NCI-H1417 treated with DMSO at 0.1 percent for 48 hours (cell line): ENCODE measurements at places on chromosomes 2 and 18.
A peak's percentile ranks its signal among the peaks of the same experiment; 100 is the strongest.

DNA sequence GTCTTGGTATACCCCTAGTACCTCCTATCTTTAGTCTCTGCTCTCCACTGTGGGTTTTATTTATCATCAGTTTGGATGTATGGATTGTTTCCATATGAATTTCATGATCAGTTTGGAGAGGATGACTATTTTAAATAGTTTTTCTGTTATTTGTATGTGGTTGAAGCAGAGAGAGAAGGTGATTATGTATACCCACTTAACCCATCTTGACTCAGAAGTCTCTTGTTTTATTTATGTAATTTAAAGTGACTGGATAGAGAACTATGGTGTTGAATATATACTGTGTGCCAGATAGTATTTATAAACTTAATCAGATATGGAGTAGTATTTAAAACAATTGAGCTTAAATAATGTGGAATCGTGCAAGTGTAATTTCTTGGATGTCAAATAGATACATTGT, 39.9 kb downstream of the SMAD4 start:
- DNase-seq, result no peak

- DNase-seq, result no peak
Measured at GRCh38 chr2:241769819-241770184, 6.8 kb upstream of the GAL3ST2 start.

DNA sequence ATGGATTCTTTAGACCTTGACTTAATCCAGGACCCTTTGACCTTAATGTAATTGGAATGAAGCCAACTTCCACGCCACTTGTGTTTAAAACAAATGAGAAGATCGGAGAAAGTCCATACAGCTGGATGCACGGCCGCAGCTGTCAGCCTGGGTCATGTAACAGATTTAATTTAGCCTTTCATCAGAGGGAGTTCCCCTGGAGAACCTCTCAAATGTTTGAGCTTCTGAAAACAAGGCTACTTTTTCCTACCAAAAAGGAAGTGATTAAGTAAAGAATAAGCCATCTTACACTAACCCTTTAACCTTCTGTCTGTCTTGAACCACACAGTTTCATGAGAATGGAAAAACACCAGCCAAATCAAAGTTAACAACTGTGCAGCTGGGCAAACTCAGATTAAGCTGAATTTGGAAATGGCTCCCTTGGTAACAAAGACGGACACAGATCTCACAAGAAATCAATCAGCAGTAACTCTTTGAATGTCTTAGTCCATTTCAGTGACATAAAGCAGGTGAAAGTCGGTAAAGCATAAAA, 103.6 kb downstream of the DOCK10 start:
- no peak for DNase-seq

GRCh38 chr2:62475172-62476011, 30.6 kb downstream of the TMEM17 start:
- no peak for DNase-seq

DNA sequence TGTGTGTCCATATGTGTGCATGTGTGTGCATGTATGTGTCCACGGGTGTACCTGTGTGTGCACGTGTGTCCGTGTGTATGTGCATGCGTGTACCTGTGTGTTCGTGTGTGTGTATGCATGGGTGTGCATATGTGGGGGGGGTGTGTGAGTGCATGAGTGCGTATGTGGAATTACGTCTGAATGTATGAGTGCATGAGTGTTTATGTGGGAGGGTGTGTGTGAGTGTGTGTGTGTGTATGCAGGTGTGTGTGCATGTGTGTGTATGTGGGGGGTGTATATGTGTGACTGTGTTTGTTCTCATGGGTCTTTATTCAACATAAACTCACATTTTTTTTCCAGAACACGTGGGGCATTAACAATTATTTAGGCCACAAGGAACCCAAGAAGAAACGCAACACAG, 208.4 kb downstream of the SNTG2 start:
- no peak for DNase-seq

GRCh38 chr2:35298493-35298892, 1057.1 kb upstream of the CRIM1 start:
- DNase-seq, result no peak

DNA sequence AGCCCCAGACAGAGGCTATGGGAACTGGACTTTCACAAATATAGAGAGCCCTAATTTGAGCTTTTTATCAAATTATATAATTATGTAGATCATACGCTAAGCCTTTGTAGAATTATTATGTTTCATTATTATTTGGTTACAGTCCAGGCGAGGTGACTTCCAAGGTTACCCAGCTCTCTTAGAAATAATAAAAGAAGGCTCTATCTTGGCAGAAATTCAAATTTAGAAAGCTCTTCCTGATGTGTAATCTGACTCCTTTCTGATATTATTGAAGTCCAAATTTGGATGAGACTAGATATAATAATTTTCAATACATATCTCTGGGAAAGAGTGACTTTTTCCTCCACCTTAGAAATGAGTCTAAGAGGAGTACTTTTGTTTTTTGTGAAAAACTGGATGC, 4.8 kb upstream of the SLC38A11 start:
- no peak for DNase-seq

- DNase-seq, result no peak
Measured at GRCh38 chr2:126645211-126645618, 10.7 kb upstream of the GYPC start.

DNA sequence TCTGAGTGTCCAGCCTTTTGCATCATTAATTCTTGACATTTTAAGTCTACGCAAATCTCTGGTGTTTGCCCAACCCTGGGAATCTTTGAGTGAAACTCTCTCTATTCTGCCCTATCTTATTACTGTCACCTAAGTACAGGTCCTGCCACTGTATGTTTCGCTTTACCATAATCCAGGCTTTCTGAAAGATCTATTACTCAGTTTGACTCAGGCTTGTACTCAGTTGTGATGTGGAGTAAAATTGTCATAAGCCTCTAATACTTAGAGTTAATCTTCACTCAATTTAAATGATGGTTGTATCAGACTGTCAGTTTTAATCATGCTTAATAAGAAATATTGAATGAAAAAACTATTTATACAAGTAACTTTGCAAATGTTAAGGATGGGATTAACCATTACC, 30.3 kb upstream of the RAPGEF4 start:
- DNase-seq, result no peak

DNA sequence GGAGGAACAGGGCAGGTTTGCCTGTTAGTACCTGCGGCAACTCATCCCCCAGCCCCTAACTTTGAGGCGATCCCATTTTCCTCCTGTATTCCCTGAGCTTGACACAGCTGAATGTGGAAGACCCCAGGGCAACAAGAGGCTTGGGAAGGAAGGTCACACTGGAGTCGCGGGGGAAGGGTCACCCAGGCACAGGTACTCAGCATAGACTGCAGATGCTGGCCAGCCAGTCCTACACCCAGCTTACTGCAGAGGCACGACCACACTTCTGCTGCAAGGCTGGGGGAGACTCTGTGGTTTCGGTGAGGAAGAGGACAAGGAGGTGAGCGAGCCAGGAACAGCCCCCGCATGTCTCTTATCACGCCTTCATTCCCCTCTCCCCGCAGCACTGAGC, 91.5 kb downstream of the MALT1 start:
- DNase-seq, result no peak

DNA sequence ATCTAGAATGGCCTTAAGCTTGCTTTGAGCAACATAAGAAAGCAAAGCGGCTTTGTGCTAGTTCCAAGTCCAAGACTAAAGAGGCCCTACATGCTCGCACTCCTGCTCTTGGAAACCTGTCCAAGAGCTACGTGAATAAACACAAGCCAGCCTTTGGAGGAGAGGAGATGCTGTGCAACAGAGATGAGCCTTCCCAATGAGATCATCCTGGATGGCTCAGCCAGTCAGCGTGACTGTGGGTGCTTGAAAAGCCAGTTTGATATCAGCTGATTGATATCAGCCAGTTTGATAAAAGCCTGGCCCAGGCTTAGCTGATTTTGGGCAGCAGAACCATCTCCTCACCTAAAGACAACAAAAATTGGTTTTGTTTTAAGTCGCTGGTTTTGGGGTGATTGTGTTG, 481.0 kb upstream of the DSEL start:
- no peak for DNase-seq

- no peak for DNase-seq
Measured at GRCh38 chr2:108614043-108614545, 79.8 kb downstream of the LIMS1 start.

- DNase-seq, result no peak
Measured at GRCh38 chr2:167833294-167833693, 414.1 kb downstream of the STK39 start.

DNA sequence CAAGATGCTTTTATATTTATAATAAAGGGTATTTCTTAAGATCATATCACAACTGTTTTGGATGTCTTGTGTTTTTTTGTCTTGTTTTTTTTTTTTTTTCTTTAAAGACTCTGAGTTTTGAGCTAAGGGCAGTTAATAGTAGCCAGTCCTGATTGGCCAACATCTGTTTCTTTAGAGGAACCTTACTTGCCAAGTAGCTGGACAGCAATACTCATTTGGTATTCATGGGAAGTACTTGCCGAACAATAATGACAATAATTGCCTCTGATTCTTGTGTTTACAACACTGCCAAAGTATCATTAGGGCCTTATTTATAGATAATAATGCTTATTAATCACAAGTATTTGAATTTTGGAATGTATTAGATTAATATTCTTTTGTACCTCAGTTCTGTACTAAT, 17.1 kb upstream of the POU3F3 start:
- DNase-seq, result no peak

- peak; percentile 54 for DNase-seq
Measured at GRCh38 chr2:15729709-15730544, 138.3 kb downstream of the DDX1 start.

DNA sequence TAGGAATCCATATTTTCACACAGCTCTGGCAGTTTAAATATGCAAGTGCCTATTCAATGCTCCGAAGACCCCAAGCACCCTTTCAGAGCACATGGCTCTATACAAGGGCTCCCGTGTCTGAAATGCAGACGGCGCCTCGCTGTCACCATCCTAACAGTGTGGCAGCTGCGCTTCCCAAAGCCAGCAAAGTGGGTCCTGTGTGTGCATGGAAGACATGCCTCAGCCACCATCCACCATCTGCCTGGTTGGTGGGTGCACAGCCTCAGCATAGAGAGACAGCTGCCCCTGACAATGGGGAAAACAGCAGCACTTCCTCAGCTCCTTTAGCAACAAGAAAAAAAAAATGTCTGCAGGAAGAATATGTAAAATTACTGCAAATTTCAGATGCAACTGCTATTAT, 218.1 kb downstream of the SP3 start:
- no peak for DNase-seq

DNA sequence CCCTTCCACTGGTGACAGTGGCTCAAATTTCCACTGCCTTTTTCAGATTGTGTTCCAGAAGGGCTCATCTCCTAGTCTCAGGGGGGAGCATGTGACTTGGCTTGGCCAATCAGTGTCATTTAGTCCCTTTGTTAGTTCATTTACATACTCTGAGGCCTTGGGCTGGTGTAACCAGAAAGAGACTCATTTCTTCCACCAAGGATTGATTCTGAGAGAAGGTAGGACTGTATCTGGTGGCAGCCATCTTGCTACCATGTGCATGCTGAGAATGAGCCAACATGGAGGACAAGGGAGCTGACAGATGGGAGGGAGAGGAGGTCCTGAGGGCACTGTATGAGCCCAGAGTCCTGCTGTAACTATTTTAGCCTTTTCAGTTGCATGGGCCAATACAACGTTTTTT, 191.7 kb downstream of the THSD7B start:
- no peak for DNase-seq

- DNase-seq, result no peak
Measured at GRCh38 chr2:161238560-161239325, 69.5 kb upstream of the PSMD14 start.

DNA sequence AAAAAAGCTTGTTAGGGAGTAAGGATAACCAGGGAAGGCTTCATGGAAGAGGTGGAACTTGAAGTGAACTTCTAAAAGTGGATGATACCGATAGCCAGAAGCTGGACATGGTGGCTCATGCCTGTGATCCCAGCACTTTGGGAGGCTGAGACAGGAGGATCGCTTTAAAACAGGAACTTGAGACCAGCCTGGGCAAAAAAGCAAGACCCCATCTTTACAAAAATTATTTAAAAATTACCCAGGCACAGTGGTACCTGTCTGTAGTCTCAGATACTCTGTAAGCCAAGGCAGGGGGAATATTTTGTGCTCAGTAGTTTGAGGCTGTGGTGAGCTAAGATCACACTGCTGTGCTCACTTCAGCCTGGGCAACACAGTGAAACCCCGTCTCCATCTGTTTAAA, 10.2 kb downstream of the PAPOLG start:
- no peak for DNase-seq

DNA sequence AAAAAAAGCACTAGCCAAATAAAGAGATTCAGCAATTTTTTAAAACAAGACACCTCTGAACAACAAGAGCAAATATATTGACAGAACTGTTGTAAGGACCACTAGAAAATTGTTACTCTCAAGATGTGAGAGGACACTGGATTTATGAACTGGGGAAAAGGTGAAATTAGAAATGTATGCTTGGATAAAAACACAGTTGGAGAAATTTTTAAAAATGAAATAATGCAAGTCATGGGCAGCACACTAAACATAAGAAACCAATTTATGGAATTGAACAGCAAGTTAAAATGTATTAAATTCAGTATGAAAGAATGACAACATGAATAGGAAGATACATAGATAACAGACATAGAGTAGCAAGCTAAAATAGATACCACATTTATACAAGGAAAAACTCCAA, 377.4 kb downstream of the LRRTM4 start:
- DNase-seq, result no peak

DNA sequence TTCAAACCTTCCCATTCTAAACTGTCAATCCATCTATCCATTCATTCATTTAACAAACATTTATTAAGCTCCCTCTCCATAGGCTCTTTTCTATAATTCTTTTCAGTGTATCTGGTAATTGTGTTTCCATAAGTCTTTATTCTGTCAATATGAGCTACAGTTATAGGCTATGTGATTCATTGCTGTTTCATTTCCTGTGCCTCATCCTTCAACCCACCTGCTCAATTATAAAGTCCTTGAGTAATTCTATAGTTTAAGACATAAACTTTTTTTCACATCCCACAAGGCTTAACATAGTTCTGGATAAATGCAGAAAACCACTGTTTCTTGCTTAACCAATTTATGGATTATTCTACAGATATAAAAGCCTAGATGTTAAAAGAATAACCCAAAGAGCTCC, 84.2 kb upstream of the PIK3C3 start:
- DNase-seq, result no peak

DNA sequence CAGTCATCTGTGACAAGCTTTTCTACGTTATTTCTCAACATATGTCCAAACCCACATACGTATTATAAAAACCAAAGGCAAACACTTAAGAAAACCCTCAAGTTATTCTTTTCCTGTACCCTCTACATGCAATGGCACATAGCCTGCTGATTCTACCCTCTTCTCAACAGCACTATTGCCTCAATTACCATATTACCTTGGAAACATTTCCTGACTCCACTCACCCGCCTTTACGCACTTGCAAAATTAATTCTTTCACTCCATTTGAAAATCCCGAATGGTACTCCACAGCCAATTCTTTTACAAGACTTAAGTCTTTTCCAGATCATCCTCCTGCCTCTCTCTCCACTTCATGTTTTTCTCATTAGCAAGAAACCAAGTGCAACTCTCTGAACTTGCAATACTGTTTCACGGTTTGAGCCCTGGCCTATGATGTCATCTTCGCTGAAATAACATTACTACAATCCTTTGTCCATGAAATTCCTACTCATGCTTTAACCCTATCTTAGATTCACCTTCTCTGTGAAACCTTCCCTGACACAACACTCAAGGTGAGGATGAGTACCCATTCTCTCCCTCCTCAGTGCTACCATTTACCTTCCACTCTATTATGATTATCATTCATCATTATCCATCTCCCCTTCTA, 29.0 kb downstream of the SESTD1 start:
- DNase-seq, result no peak
